ENCODE measurements at places on chromosomes 5 and 9.

- no peak for DNase-seq
Observed at GRCh38 chr5:11319836-11320580, 559.0 kb upstream of the DAP start.

GRCh38 chr5:167801999-167802398 is 489.4 kb upstream of the WWC1 start:
- DNase-seq, result no peak

DNA sequence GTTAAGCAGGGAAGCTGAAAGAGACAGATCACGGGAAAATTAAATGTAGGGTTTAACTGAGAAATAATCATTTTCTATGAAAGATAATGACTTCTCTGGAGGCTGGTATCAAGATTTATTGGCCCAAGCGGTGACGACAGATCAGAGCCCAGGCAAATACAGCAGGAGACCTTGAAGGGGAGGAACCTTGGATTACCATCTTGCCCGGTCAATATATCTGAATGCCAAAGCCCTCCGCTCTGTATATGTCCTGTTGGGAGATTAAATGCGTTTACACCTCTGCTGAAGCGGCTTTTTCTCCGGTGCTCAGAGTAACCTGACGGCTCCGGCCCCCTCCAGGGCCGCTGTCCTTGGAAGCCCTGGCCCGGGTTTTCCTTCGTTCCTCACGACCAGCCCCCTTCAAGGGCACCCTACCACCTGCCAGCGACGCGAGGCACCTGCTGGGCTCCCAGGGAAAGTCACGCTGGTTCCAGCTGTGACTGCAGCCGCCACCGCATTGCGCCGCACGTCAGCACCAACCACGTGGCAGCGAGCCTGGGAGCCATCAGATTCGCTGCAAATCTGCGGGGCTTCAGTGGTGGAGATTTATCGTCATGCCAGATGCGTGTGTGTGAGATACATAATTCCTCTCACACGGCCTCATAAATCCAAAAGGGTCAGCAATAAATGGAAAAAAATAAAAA is 4.4 kb upstream of the QSOX2 start:
- no peak for DNase-seq

DNA sequence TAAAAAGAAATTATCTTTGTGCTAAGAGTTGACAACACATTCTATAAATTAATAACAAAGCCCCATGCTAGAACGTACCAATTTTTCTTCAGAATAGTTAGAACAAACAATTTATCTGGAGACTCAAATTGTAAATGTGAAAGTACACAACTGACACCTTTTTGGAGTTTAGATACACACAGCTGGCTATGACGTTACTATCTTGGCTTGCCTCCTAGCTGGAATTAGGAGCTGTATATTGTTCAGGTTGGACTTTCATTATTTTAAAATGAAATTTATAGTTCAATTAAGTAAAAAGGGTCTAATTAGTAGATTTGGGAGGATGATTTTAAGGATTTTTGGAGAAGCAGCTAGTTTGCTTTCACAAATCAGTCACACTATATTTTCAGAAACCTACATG is 393.9 kb upstream of the RIOK2 start:
- DNase-seq, result no peak

DNA sequence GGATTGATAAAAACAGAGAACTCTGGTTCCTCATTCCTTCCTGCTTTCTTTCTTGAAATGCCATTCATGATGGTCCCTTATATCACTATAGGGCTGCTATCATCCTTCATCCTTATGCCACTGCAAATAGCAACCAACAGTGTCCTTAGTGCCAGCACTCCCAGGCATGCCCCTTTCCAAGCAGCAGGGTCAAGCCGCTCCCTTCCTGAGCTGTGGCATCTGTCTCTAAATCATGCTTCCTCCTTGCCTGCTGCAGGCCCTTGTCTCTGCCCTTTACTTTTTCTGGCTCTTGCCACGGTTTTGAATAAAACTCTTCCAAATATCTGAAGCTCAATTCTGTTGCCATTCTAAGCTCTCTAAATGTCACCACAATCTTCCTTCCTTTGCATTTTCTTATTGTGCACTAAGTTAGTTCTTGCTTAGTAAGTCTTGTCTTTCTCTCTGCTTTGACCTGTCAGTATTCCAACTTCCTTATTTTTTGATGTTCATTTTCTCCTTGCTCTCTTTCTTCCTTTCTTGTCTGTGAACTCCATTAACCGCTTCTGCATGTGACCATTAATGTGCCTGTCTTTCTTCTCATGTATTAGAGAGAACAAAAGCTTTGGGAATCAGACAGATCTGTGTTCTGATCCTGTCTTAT is 19.9 kb downstream of the TLR4 start:
- DNase-seq, result no peak

GRCh38 chr5:161988077-161988476 is 79.5 kb upstream of the GABRG2 start:
- DNase-seq, result no peak

- DNase-seq, result no peak
Observed at GRCh38 chr5:31133488-31133887, 60.0 kb upstream of the CDH6 start.

DNA sequence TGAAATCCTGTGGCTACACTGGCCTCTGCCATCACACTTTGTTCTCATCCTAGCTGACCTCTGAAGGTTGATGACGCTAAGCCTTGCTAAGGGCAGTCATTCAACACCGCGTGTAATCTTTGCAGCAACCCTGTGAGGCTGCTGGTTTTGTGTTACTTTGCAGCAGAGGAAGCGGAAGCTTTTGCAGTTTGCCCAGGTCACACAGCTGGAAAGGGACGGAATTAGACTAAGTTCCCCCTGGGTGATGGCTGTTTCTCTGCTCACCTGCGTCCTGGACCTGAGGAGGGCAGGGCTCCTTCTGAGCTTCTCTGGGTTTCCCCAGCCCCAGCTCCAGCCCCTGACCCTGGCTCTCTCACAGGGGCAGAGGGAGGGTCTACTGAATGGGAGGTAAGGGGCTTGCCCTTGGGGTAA is 7.3 kb upstream of the SLC25A51 start:
- DNase-seq, result no peak

DNA sequence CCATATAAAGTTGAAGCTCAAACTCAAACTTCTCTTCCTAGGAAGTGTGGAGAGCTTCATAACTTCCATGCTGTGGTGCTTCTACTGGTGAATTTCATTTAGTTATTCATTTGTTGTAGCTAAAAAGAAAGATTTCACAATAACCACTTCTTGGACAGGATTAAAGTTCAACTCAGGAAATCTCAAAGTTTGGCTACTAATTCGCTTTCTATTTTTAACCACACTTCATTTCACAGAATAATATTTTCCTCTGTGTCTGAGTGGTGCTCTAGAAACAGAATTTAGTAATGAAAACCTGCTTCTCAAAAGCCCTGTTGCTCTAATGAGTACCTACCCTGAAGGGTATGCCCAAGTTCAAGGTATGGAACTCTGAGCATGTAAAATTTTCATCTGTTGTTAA is 73.9 kb downstream of the ACTBL2 start:
- DNase-seq, result no peak

DNA sequence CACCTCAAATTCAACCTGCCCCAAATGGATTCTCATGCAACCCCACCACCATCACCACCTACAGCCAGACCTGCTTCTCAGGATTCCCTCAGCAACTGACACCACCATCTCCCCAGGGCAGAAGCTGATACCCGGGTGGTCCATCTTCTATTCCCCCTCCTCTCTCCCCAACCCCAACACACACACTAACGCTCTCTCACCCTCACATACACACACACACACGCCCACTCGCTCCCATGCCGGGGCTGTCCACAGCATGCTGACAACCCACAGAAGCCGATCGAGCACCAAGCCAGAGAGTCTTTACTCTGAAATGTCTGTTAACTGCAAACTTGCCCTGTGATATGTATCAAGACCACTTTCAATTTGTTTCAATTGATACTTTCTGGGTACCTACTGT is 28.4 kb downstream of the B4GALT1 start:
- DNase-seq, result no peak

DNA sequence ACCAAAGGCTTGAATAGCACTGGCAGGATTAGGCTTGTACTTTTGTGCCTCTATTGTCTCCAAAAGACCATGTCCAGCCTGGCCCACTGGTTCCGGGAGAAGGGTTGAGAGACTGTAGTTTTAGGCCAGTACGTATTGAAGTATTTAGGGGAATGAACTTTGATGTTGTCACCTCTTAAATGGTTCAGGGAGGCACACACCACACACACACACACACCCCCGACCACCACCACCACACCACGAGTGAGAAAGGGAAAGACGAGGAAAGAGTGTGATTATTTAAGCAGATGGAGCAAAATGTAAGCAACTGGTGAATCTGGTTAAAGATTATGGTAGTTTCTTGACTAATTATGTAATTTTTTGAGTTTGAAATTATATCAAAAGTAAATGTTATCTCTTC is 61.6 kb downstream of the NIPBL start:
- no peak for DNase-seq

DNA sequence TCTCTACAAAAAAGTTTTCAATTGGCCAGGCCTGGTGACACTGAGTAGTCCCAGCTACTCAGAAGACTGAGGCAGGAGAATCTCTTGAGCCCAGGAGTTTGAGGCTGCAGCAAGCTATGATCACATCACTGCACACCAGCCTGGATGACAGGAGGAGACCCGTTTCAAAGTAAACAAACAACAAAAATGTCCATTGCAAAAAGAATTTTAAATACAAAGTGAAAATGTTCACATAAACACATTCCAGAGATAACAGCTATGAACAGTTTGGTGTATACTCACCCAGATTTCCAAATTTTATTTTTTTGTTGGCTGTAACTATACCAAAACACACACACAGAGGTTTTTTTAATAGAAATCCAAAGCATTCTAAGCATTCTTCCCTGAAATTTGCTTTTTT is 39.8 kb downstream of the ADRA1B start:
- no peak for DNase-seq

DNA sequence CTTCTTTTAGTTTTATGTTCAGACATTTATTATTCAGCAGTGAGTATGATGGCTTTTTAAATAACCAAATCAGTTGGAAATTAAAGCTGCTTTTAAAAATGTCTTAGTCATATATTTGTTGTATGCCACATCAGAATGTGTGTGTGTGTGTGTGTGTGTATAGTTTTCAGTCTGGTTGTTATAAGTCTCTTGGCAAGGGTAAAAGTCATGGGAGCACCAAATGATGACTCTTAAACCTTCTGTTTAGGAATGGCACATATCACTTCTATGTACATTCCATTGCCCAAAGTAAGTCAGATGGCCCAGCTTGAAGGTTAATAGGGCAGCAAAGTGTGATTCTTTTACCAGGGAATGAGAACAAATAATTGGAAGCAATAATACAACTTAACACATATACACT is 135.9 kb downstream of the RNF180 start:
- DNase-seq, result no peak

DNA sequence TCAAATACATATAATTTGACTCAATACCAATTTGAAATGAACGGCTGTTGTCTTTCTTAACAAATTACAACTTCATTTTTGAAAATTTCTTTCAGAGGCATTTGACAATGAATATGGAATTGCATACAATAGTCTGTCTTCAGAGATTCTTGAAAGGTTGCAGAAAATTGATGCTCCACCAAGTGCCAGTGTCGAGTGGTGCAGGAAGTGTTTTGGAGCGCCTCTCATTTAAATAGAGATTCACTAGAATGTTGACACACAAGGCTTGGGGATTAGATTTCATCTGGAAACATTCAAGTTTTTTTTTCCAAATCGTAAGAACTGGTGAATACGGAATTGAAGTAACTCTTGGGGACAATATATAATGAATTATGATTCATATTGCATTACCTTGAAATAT is 8.1 kb downstream of the RPS6 start:
- no peak for DNase-seq

- DNase-seq, result no peak
Observed at GRCh38 chr9:118273048-118273447, 568.8 kb downstream of the TLR4 start.

- DNase-seq, result no peak
Observed at GRCh38 chr5:137845472-137845871, 22.2 kb upstream of the MYOT start.

DNA sequence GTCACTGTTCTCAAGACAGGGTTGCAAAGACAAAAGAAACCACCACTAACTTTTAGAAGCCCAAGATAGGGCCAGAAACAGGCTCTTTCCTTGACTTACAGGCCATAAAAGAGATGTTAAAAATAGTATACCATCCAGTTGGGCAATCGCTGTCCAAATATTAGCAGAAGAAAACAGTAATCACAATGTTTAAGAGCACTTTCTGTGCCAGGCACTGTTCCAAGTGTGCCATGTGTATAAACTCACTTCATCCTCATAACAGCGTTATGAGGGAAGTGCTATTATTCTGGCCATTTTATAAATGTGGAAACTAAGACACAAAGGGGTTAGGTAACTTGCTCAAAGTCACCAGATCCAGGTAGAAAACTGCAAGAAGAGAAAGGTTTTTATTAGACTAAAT is 111.7 kb downstream of the KCNN2 start:
- no peak for DNase-seq

- no peak for DNase-seq
Observed at GRCh38 chr9:21615446-21615845, 133.3 kb upstream of the IFNE start.

- no peak for DNase-seq
Observed at GRCh38 chr5:91182763-91183162, 200.4 kb downstream of the ARRDC3 start.

- DNase-seq, result no peak
Observed at GRCh38 chr5:142397178-142397577, 72.4 kb upstream of the SPRY4 start.

GRCh38 chr5:93433422-93433821 is 147.6 kb downstream of the NR2F1-AS1 start:
- no peak for DNase-seq

GRCh38 chr9:34994900-34995669 is 5.5 kb downstream of the DNAJB5 start:
- no peak for DNase-seq

DNA sequence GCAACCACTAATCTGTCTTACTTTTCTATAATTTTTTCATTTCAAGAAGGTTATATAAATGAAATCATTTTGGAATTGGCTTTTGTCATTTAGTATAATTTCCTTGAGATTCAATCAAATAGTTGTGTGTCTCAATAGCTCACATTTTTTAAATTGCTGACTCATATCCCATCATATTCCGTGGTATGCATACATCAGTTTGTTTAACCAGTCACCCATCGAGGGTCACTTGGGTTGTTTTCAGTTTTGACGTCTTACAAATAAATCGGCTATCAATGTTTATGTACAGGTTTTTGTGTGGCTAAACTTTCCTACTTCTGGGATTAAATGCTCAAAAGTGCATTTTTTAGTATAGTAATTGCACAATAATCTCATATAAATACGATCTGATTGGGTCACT is 185.5 kb downstream of the TAF11L14 start:
- no peak for DNase-seq

DNA sequence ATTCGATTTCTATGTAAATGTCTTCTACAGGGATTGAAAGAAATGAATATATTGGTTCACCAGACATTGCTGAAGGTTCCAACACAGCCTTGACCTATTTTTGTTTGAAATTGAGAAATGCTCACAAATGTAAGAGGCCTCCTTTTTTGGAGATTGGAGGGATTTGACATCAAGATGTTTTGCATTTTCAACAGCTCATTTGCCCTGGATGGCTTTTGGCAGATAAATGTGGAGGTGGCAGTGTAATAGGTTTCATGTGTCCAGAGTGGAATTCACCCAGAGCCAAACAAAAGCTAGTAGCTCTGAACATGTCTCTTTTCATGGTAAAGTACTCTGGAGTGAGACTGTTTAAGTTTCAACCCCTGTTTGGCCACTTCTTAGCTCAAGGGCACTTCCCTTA is 77.3 kb downstream of the PALM2AKAP2 start:
- no peak for DNase-seq

- DNase-seq, result no peak
Observed at GRCh38 chr5:137778772-137779564, 24.8 kb upstream of the HNRNPA0 start.

- DNase-seq, result no peak
Observed at GRCh38 chr9:86575137-86575536, 220.9 kb upstream of the TUT7 start.

- no peak for DNase-seq
Observed at GRCh38 chr5:134549714-134550113, 24.2 kb downstream of the JADE2 start.

Measured in DND-41 (cell line).